ENCODE measurements at places on chromosomes 3 and 15.

- DNase-seq = no peak
These were observed 21.5 kb downstream of the CD86 start for GRCh38 chr3:122076491-122077292.

DNA sequence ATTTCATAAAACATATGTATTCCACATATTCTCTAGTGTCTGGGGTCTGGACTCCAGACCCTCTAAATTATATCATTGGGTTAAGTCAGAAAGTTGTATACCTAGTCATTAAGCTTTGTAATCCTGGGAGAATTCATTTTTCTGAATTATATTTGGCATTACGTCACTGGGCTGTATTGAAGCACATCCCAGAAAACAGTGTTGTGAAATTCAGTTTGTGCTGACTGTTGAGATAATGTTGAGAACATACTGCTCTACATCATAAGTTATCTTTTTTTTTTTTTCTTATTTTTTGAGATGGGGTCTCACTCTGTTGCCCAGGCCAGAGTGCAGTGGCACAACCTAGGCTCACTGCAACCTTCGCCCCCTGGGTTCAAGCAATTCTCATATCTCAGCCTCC is 153.1 kb upstream of the STT3B start:
- no peak for DNase-seq

- DNase-seq = no peak
These were observed at the start of gene IL16 for GRCh38 chr15:81196576-81197254. Gene IL16, plus strand, starts transcription at chr15:81196879. Its CDS starts 28,521 bp downstream, at chr15:81225400.

DNA sequence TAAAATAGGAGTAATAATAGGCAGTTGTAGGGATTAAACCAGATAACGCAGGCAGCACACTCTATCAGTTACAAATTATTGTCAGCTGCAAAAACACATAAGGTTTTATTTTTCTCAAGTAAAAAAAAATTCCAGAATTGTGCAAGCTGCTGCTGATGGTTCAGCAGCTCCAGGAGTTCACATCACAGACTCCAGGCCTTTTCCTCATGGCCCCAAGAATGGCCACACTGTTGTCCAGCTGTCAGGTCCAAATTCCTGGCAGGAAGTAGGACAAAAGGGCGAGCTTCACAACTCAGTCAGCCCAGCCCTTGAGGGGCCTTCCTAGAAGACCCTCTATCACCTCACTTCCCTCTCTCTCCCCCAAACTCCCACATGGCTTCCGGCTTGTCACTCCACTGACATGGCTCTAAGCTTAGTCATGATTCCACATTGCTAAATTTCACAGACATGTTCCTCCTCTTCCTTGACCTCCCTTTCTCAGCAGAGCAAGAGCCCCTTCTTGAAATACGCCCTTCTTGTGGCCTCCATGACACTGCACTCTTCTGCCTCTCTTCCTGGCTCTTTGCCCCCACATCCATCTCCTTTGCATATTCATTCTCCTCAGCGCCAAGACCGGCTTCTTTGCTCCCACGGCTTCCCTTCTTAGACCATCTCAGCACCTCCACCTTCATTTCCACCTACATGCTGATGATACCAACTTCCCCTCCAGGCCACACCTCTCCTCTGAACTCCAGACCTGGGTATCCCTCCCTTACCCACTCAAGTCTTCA is 27.4 kb upstream of the FAM174B start:
- no peak for DNase-seq

DNA sequence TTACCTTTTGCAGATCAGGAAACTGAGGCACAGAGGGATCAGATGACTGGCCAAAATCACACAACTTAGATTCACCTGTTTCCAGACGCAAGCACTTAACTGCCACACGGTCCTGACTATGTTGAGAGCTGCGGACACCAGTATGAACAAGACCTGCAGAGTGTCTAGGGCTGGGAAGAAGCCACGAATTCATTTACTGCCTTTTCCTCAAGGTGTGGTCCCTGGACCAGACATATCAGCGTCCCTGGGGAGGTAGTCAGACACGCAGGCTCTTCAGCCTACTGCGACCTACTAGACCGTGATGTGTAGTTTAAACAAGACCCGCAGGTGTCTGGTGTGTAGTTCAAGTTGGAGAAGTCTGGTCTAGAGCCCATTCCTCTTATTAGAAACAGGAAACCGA is 541 bp upstream of the SLC6A11 start:
- no peak for DNase-seq

DNA sequence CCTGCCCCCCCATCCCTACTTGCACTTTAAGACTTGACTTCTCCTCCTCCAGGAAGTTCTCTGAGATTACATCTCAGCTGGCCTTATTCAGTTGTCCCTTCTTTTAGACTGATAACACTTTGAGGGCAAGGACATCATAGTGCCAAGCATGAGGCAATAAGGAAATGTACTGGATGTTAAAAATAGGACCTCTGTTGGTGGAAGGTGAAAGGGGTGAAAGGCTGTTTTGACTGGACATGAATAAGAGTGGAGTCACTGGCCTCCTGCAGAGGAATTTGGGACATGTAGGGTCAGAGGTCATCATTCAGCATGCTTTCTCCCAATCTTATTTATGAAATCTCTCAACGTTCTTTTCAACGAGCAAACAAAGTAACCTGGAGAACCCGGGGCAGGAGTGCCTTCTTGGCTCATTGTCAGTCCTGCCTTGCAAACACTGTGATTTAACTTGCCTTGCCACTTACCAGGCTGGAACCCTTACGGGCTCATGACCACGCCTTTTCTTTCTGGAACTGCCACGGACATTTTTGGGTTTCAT is 38.6 kb downstream of the TRIM71 start:
- DNase-seq = no peak

GRCh38 chr3:4656626-4657328 is 163.6 kb downstream of the ITPR1 start:
- DNase-seq = no peak

- no peak for DNase-seq
These were observed 5.9 kb downstream of the ATOSA start for GRCh38 chr15:52673312-52673711.

DNA sequence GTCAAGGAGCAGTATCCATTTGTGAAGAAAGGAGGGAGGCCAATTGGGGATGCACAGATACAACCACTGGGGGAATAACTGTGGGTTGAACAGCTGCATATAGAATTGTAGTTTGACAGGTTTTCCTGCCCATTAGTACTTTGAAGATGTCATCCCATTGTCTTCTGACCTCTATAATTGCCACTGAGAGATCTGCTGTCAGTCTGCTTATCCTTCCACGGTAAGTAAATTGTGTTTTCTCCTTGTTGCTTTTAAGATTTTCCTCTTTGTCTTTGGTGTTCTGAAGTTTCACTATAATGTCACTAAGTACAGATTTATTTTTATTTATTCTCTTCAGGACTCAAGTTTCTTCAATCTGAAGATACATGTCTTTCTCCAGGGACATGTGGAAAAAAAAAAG is 56.6 kb downstream of the MOBP start:
- DNase-seq = no peak

- DNase-seq = no peak
These were observed 256.1 kb downstream of the CHST2 start for GRCh38 chr3:143375698-143376097.

- DNase-seq = peak; percentile 8
These were observed 59.8 kb downstream of the SH3BP5 start for GRCh38 chr3:15272426-15273196.

DNA sequence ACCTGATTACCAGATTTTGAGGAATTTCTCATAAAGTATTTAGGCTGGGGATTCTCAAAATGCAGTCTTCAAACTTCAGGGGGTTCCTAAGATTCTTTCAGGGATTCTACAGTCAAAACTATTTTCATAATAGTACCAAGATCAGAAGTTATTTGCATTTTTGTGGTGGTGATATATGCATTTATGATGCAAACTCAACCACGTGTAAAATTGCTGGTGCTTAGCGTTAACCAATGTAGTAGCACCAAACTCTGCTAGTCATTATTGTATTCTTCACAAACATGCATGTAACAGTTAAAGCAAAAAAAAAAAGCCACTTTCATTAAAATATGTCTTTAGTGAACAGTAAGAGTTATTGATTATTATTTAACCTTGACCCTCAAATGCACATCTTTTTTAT is 274.9 kb upstream of the DNAJC19 start:
- no peak for DNase-seq

DNA sequence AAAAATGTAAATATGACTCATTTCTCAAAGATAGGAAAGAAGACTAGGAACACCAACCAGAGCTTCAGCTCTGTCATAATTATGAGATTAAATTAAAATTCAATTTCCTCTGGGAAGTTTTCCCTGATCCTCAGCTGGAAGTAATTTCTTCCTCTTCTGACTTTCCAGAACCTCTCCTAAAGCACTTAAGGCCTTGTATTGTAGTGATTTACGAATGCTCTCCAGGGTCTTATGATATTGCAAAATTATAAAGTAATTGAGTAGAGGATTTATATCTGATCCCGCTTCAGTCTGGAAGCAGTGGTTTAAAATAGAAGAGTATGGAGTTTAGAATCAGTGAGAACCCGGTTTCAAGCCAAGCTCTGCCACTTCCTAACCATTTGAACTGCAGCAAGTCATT is 279.8 kb downstream of the ZPLD1 start:
- DNase-seq = no peak

- DNase-seq = no peak
These were observed 382.4 kb downstream of the SHQ1 start for GRCh38 chr3:72465853-72466252.

DNA sequence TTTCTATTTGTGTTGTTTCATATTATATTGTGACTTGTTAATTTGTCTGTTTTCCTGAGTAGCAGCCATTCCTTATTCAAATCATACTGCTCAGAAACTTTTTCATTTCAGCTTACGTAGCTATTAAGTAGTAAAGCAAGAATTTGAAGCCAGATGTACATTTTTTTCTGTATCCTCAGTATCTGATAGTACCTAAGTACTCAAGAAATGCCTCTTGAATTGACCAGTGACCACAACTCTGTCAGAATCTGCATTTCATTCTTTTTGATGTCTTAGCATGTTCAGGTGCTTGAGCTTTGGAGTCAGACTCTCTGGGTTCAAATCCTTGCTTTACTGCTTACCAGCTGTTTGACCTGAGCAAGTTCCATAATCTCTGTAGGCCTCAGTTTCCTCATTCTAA is 30.6 kb downstream of the ZFAND6 start:
- DNase-seq = no peak
